ENCODE measurements at places on chromosomes 11 and 22. TPM values are rescaled to one million over a fixed set of nuclear protein-coding genes. Genes with fewer than 3 reads are reported as not detected.

DNA sequence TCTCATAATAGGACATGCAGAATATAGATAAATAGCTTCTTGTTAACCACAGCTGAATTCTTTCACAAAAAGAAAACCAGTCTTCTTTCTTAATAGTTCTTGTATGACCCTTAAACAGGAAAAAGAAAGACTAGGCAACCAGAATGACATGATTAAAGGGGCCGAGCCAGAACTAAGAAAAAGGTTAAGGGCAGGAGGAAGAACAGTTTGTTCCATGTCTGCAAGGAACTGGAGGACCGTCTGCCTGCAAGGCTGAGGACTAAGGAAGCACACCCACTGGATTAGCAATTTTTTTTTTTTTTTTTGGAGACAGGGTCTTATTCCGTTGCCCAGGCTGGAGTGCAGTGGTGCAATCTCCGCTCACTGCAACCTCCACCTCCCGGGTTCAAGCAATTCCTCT is 26.0 kb upstream of the TMPRSS5 start:
- no peak for DNase-seq

GRCh38 chr11:14306481-14306880 is 52.5 kb downstream of the RRAS2 start:
- DNase-seq: no peak

DNA sequence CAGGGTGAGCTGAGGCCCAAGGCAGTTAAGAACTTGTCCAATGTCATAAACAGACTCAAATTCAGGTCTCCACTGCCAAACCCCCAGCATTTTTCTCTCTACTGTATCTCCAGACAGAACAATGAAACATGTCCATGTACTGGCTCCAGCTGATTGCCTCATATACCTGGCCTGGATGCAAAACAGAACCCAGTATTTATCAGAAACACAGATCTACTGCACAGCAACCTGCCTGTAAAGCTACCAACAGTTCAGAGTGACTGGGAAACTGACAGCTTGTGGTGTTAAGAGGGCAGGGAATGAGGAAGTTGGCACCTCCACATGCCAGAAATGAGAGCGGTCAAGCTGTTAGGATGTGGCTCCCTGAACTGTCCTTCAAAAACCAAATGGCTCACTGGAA is 41.6 kb downstream of the C11orf71 start:
- DNase-seq: no peak

- DNase-seq: no peak
These were observed 3.5 kb downstream of the YIF1A start for GRCh38 chr11:66285250-66285947.

DNA sequence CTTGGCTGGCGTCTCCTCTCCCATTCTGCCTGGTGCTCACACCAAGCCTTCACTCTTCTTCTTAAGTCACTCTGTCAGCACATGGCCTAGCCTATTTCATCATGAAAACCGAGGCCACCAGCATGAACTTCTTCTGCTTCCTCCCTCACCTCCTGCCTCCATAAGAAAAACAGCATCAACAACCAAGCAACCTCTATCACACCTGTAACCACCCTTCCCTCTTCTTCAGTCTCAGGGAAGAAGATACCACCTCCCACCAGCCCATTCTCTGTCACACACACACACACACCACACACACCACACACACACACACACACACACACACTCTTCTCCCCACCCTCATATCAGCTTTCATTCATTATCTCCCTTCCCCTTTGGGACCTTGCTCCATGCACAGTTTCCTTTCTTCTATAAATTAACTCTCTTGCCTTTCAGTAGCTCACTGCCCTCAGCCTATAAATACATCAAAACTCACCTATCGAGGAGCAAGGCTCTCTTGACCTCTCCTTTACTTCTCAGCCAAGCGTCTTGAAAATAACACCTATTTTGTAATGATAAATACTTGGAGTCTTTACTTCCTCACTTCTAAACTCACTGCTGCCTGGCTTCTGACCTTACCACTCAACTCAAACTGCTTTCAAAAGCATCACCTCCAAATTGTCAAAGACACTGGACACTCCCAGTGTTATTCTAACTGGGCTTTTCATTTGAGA is 36.6 kb downstream of the SC5D start:
- no peak for DNase-seq

GRCh38 chr22:44309137-44309536 is 3.6 kb downstream of the SHISAL1 start:
- DNase-seq: no peak

- no peak for DNase-seq
These were observed 7.7 kb upstream of the TCF20 start for GRCh38 chr22:42277988-42278776.

- peak; percentile 83 for DNase-seq
These were observed 68.2 kb downstream of the USP35 start for GRCh38 chr11:78256962-78257361.

GRCh38 chr22:22450343-22450839 is 58.2 kb downstream of the ZNF280B start:
- no peak for DNase-seq

DNA sequence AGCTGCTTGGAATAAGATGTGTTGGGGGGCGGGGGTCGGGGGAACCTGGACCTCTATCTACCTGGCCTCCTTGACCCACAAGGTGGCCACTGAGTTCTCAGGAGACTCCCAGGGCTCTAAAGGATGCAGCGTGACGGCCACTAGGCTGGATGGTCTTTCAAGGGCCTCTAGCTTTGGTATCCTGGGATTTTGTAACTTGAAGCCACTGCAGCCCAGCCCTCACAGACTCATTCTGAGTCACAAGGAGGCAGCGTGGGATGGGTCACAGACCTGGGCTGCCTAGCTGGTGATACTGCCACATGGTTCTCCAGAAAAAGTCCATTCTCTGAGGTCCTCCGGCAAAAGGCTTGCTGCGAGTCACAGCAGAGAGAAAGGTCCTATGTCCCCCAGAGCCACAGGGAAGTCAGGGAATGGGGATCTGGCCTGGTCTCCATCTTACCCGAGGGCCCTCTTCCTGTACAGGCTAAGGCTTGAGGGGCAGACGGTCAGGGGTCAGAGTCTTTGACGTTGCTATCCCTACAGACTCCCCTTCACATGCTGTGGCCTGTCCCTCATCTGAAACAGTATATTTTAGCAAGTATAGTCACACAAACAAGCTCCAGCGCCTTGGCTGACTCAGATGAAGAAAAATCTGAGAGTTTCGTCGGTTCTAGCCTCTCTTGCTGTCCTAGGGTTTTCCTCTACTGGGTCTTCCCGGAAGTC is 52.4 kb downstream of the KCNC1 start:
- DNase-seq: no peak

DNA sequence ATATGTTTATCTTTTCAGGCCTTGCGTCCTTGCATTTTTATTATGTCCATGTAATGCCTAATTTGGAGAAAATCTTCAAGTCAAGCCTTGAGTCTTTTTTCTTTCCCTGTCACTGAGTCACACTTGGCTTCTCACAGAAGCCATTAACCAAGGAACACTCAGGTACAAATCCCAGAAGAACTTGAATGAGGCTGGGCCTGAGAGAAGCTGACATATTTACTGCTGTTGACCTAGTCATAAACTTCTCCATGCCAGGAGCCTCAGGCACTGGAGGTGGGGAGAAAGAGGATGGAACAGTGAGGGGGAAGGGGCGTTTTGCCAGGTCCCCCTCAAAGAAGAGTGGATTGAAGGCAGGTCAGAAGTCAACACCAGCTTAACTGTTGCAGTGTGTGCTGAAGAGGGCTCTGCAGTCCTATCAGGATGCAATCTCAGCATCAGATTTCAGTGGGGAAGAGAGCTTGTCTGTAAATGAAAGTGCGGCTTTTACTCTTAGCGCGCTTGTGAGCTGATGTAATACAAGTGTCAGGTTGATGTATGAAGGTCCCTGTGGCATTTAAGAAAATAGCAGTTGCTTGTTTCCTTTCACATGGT is 526.0 kb downstream of the ETS1 start:
- no peak for DNase-seq

GRCh38 chr11:69280994-69281393 is 13.0 kb upstream of the MYEOV start:
- DNase-seq: no peak

- DNase-seq: no peak
These were observed 78.2 kb downstream of the PPFIBP2 start for GRCh38 chr11:7591987-7592386.

GRCh38 chr22:29408940-29409339 is 20.6 kb upstream of the AP1B1 start:
- DNase-seq: no peak

DNA sequence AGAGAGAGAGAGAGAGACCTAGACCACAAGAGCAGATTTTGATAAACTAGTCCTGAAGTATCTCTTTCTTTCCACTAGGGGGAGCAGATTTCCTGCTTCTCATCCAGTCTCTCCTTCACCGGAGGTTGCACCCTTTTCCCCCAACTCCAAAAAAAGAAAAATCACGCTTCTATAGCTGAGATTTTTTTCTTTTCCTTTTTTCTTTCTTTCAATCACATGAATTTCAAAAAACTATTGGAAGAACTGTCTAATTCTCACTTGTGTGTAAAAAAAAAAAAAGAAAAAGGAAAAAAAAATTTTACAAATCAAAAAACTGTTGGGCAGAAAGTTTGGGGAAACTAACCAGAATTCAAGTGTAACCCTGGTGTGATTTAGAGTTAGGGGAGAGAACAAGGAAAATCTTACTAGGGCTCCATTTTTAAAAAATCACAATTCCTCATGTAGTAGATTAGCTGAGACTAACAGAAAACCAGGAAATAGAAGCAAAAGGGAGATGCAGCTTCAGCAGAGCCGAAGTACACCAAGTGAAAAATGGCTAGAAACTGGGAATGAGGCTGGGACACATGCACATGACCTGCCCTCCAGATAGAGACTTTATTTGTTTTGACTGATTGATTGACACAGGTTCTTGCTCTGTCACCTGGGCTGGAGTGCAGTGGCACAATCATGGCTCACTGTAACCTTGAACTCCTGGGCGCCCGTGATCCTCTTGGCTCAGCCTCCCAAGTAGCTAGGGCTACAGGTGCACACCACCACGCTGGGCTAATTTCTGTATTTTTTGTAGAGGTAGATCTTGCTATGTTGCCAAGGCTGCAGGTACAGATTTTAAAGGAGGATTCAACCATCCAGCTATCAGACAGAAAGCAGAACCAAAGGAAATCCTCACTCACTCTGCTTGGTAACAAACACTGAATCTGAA is 27.1 kb downstream of the SDHD start:
- no peak for DNase-seq

HEPN1 gene
- total RNA-seq: not detected

MFRP gene
- not detected for total RNA-seq

DRD4 gene
- 0.22 TPM for total RNA-seq

MOGAT2 gene
- not detected for total RNA-seq

LRP4 gene
- 22.0 TPM for total RNA-seq

ACRV1 gene
- not detected for total RNA-seq

CARNS1 gene
- total RNA-seq: 14.5 TPM

Measured in left ventricle myocardium inferior (tissue), 1 donor.